ENCODE measurements at places on chromosomes 2 and 18.

- DNase-seq: peak; percentile 29
These were observed 942.9 kb upstream of the KLHL29 start for GRCh38 chr2:22442051-22442450.

GRCh38 chr2:105746177-105747080 lies 1.7 kb downstream of the NCK2 start:
- peak; percentile 38 for DNase-seq

GRCh38 chr2:158134655-158135054 lies 33.0 kb downstream of the UPP2 start:
- no peak for DNase-seq

DNA sequence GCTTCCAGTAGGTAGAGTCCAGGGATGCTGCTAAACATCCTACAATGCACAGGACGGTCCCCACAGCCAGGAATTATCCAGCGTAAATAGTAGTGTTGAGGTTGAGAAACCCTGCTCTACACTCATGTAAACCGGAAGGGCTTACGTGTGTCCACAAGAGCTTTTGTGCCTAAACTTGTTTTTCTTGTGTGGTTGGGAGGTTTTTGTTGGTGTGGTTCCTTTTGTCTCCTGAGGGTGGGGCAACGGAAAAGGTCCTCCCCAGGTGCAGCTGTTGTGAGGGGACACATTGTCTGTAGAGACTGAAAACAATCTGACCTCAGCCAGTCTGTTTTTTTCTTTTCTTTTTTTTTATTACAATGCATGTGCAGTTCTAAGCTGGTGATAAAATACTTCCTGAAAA lies 72.7 kb upstream of the MGAT5 start:
- peak; percentile 19 for DNase-seq

DNA sequence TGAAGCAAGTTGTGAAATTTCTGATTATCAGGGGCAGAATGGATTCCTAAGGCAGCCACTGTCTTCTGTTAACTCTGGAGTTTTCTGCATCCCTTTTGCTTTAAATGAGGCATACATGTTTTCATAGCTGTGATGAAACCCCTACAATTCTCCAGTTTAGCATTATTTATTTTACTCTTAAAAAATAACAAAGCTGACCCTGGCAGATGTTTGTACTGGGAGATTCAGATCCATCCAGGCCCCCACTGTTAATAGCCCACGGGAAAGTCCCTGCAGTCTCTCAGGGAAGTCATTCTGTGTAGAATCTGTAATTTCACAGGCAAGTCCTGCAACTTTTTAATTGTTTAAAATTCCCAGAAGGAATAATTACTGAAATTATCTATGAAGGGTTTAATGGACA lies 353 bp upstream of the SULT1C4 start:
- no peak for DNase-seq

GRCh38 chr18:35972197-35973000 lies at the start of gene RMP24:
Gene RMP24, plus strand, starts transcription at chr18:35972679.
- DNase-seq: peak; percentile 98

DNA sequence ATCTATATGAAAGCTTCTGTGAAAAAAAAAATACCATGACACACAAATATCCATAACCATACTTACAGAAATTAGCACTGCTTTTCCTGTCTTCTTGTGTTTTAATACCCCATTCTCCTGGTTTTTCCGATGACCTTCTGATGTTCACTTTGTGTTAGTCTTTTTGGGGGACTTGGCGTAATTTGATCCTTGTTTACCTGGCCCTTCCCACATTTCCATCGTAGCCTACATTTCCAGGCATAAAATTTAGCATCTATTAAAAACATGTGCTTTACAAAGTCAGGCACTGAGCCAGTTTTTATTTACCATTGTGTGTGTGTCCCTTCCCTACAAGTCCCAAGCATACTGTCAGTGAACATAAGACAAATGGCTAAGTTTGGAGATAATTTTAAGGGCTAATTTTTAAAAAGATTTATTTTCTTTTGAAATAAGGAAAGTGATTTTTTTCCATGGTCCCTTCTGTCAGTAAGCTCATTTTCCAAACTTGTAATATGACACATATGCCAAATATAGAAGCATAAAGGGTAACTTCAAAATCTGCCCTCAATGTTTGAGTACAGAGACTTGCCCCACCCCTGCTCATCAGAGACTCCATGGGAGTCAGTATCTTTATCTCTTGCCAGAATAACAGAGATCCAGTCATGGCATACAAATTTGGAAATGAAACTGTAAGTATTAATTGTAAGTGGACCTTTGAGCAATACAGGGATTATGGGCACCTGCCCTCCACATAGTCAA lies 27.3 kb downstream of the SESTD1 start:
- DNase-seq: peak; percentile 41

GRCh38 chr18:61702007-61702406 lies 190.8 kb downstream of the RNF152 start:
- DNase-seq: no peak

DNA sequence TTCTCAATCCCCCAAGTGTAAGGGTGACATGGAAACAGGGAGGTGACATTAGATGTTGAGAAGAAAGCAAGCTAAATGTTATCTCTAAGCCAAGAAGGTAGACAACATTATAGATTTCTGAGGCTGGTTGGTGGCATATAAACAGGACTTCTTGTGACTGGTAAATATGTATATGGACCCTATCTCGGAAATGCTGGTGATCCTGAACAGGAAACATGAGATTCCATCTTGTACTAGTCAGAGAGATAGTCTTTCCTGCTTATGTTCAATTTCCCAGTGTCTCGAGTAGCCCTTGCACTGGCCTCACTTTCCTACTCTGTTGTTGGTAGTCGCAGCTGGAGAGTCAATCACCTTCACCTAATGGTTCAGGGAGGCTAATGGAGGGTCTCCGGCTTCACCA lies 26.8 kb downstream of the MOGAT1 start:
- no peak for DNase-seq

GRCh38 chr2:43758739-43759138 lies 15.1 kb upstream of the DYNC2LI1 start:
- DNase-seq: peak; percentile 18

- DNase-seq: no peak
These were observed 5.0 kb upstream of the ATP9B start for GRCh38 chr18:79064228-79064627.

GRCh38 chr2:84317135-84317534 lies 141.9 kb downstream of the SUCLG1 start:
- DNase-seq: no peak

GRCh38 chr2:123077101-123077500 lies 948.0 kb upstream of the CNTNAP5 start:
- DNase-seq: no peak

DNA sequence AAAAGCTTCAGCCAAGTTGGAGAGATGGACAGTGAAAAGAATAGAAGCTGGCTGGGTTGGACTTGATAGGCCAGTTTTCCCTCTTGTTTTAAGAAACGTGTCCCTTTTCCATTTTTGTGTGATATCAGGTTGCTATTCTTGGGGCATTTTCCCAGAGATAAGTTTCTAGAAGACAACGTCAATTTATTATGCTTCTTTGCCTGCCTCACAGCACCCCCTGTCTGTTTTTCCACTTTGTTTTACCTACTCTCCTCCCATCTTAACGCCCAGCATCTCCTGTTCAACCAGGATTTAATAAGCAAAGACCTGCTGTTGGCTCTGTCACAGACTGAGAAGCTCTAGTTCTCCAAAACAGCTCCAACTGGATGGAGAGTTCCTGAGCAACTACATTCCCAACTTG lies 317.8 kb upstream of the ZNF521 start:
- DNase-seq: no peak

GRCh38 chr2:141399270-141399669 lies 731.5 kb downstream of the LRP1B start:
- no peak for DNase-seq

DNA sequence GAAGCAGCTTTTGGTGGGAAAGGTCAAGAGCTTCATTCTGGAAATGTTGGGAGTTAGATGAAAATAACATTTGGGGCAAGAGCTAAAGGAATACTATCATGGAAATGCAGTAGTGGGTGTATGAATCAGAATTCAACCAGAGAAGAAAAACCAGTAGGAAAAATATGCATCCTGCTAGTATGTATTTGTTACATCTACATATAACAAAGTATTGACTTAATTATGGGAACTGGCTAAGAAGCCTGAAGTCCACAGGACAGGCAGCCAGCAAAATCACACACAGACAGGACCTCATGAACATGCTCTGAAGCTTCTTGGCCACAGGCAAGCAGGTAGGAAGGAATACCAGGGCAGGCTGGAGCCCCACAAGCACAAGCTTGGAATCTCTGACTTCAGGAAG lies 185.8 kb downstream of the FBXO15 start:
- no peak for DNase-seq

GRCh38 chr2:25044990-25045389 lies 3.1 kb downstream of the EFR3B start:
- DNase-seq: no peak

DNA sequence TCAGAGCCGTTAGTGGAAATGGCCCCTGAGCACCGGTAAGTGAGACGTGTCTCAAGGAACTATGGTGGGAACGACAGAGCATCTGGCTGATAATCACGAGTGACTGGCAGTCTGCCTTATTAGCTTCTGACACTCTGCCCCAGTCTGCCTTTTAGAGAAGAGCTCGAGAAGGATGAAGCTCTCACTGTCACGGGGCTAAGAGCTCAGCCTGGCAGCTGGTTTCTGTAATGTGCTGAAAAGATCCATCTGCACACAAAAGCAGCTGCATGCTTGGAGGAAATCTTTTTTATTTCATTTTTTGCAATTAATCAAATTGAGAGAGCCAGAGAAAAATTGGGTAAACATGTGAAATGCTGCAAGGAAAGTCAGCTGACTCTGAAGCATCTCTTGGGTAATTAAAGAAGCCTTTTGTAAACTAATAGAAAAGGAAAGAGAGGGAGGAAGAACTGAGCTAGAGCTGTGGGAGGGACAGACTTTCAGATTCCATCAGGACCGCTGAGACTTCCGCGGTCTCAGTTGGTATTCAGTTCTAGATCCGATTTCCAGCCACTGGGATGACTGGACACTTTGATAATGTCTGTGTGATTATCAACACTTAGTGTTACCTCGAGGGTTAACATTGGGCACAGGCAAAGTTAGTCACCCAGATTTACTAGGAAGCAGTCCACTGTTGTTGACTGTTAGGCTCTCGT lies 24.4 kb downstream of the MBP start:
- peak; percentile 91 for DNase-seq
